ENCODE measurements at places on chromosomes 7 and 10.

DNA sequence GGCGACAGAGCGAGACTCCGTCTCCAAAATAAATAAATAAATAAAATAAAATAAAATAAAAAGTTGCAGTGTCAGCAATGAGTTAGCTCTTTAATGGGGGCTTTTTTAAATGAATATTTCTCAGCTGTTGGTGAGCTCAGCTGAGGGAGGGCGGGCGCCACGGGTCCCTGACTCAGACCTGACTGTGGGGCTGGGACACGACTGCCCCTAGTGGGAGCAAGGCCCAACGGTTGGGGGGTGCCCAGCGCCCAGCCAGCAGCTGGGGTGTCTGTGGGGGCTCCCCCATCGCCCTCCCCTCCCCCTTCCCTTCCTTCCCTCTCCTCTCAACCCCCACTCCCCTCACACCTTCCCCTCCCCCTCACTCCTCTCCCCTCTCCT is 46.6 kb downstream of the PWWP2B start:
- DNase-seq: no peak

DNA sequence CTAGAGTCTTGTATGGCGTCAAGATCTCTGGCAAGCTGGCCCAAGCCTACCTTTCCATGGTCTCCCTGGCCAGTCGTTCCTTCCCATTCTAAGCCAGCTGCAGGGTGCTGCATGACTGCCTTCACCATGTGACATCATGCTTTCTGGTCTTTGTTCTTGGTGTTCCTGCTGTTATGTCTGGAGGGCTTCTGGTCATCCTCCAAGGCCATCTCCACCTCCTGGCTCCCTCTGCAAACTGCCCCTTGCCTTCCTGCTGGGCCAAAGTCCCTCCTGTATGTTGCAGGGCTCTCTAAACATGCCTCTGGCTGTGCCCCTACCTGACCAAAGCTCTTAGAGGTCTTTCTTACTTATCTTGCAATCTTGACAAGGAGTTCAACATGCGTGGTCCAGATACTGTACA is 44.4 kb upstream of the SHH start:
- DNase-seq: no peak

GRCh38 chr10:43120929-43121314 is 17.3 kb upstream of the CSGALNACT2 start:
- peak; percentile 57 for DNase-seq

DNA sequence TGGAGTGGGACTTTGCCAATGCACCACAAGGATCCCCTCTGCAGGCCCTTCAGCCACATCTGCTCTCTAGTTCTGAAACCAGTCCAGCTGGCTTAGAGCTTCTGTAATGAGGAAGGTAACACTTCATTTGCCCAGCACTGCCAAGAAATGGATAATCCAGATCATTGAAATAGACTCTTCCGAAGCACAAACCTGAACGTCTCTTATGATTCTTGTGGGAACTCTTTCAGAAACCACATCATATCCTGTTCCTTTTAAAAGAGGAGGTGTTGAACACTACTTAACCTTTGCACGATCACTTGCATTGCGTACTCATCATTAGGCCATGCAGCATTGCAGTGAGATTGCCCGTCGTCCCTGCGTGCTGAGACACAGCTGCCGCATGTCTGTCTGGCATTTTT is 25.8 kb upstream of the PLPP4 start:
- peak; percentile 42 for DNase-seq

DNA sequence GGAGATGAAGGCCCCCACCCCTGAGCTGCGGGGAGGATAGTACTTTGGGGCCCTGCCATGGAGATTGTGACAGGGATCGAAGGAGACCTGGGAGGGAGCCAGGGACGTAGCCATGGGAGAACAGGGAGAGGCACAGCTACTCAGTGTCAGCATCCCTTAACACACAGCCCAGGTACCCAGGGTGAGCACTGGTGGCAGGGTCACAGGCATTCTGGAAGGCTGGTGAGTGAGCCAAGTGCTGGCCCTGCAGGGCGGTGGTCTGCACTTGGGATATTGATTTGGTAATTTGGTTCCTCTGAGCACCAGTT is 39.8 kb downstream of the VWA2 start:
- DNase-seq: no peak

GRCh38 chr10:33337326-33337957 is 3.0 kb upstream of the NRP1 start:
- peak; percentile 54 for DNase-seq

GRCh38 chr7:27173511-27173955 is 587 bp downstream of the HOXA10 start:
- peak; percentile 53 for DNase-seq

DNA sequence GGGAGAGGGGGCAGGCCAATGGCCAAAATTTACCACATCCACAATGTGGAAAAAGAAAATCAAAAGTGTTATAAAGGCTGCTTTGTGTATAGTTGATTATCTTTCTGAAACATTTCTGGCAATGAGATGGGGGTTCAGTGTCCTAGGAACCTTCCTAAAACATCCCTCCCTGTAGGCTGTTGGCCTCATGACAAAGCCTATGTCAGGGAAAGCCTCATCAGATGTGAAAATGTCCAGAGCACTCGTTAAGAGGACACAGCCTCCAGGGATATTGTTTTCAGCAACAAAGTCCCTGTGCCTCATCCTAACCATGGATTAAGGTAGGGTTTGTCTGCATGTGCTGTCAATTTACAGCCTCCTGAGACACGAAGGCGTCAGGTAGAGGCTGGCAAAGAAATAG is 17.0 kb downstream of the SUN3 start:
- no peak for DNase-seq

DNA sequence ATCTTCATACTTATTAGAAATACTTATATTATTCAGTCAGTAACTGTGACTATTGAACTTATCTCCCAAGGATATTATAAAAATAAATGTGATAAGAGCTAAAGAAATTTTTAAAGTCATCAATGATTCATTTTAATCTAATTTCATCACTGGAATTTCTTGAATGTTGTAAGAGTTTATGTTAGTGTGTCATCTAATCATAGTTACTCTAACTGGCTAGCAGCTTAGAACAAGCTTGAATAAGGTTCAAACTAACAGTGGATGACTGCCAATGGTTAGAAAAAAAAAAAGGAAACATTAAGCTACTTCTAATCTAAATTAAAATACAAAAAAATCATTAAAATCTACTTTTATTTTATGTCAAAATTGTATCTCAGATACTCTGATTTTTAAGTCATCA is 1066.3 kb downstream of the CNTNAP2 start:
- no peak for DNase-seq

DNA sequence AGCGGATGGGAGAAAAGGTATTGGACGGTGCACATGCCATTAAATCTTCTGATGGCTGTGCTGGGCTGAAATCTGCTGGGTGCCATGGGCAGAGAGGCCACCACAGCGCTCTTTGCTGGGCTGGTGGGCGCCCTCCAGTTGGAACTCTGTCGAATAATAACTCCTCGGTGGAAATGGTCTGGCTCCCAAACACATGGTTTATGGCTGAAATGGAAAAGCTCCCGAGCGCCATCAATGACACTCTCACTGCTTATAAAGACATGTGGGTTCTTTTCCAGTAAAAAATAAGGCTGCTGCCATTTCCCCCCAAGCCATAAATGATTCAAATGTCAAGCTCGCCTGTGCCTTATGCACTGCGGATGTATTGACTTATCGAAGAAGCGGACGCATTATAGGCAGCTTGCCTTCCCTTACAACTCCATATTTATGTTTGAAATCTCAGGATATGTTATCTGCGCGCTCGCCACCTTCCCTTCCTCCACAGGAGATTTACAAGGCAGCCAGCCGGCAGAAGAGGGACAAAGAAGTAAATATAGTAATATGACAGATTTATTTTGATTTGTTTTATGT is 239.0 kb upstream of the MKI67 start:
- peak; percentile 47 for DNase-seq

DNA sequence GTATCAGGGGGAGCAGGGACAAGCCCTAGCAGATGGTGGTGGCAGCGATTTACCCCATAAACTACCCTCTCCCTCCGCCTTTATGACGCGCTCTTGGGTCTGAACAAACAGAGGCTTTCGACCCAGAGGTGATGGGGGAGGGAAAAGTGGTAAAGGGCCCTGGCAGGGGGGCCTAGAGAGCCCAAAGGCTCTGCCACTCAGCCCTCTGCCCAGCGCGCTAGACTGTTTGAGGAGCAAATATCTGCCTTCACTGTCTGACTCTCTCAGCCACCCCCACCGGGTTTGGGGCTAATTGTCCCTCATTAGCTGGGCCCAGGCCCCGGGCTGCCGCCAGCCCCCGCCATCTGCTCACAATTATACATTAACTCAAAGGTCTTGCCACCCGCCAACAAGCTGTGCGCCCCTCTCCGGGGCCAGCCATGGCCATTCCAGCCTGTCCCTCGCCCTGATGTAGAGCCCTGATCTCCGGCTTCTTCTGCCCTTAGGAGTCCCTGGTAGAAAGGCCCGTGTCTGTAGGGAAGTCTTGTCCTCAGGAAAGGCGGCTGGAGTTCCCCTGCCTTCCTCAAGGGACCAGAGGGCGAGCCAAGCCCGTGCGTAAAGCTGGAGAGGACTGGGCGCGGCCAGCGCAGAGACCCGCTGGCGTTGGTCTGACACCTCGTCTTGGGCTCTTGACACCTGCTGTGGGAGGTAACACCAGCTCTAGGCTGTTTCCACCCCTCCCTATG is 1.9 kb upstream of the PAX4 start:
- no peak for DNase-seq

- no peak for DNase-seq
Observed at GRCh38 chr10:96618653-96619052, 31.8 kb upstream of the TM9SF3 start.

- no peak for DNase-seq
Observed at GRCh38 chr10:28359334-28359733, 56.5 kb upstream of the MPP7 start.

- no peak for DNase-seq
Observed at GRCh38 chr10:131850383-131850870, 50.4 kb upstream of the PPP2R2D start.

DNA sequence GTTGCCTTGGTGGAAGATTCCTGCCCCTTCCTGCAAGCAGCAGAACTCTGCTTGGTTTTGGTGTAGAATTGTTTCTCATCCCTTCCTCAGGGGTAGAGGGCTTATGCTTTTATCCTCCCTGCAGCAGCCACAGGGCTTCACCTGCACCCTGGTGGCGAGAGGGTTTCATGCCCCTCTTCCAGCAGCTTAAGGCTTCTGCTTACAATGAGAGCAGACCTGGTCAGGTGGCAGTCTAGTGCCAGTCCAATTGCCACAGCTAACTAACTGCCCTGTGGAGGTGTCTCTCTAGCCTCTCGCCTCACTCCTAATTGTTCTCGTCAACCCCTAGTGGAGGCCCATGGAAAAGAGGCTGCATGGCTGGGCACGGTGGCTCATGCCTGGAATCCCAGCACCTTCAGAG is 19.3 kb downstream of the ACBD7 start:
- DNase-seq: no peak

- no peak for DNase-seq
Observed at GRCh38 chr10:5665373-5666007, 905 bp downstream of the ASB13 start.

GRCh38 chr10:30701451-30702173 is 72.1 kb upstream of the LYZL2 start:
- peak; percentile 46 for DNase-seq

- DNase-seq: no peak
Observed at GRCh38 chr7:75739796-75740672, 1.3 kb upstream of the HIP1 start.

DNA sequence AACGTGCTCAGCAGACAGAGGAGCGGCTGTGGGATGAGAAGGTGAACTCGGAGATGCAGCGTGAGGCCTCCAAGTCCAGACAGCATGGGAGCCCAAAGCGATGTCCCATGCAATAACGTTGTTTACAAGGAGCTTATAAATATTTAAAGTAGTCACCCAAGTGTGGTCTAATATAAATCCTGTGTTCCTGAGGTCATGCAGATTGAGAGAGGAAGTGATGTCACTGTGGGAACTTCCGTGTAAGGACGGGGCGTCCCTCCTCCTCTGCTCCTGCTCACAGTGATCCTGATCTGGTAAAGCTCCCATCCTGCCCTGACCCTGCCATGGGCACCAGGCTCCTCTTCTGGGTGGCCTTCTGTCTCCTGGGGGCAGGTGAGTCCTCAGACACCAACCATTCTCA is 94.7 kb upstream of the PRSS58 start:
- no peak for DNase-seq

DNA sequence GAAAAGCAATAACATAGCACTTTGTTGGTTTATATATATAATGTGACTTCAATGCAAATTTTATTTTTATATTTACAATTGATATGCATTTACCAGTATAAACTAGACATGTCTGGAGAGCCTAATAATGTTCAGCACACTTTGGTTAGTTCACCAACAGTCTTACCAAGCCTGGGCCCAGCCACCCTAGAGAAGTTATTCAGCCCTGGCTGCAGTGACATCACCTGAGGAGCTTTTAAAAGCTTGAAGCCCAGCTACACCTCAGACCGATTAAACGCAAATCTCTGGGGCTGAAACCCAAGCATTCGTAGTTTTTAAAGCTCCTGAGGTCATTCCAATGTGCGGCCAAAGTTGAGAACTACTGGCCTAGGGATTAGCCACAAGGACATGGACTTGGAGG is 155.0 kb upstream of the LANCL2 start:
- no peak for DNase-seq

DNA sequence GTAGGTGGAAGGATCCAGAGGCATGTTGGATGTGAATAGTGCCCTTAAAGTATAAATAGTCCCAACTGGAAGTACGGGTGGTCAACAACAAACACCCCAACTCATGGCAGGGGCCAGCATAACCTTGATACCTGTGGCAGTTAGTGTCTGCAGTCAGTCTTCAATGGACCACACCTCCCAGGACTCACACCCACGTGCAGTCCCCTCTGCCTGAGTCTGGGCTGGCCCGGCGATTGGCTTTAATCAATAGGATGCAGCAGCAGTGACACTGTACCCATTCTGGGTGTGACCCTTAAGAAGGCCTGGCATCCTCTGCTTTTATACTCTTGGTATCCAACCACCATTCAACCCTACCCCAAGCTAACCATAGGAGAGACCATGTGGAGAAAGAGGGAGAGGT is 18.6 kb downstream of the DRGX start:
- no peak for DNase-seq

- no peak for DNase-seq
Observed at GRCh38 chr7:33921216-33921938, 16.0 kb downstream of the BMPER start.

- no peak for DNase-seq
Observed at GRCh38 chr10:65861249-65861648, 1064.6 kb upstream of the LRRTM3 start.

- no peak for DNase-seq
Observed at GRCh38 chr7:102432442-102433218, 745 bp upstream of the ORAI2 start.

GRCh38 chr7:128873234-128873633 is 10.6 kb downstream of the ATP6V1F start:
- no peak for DNase-seq

DNA sequence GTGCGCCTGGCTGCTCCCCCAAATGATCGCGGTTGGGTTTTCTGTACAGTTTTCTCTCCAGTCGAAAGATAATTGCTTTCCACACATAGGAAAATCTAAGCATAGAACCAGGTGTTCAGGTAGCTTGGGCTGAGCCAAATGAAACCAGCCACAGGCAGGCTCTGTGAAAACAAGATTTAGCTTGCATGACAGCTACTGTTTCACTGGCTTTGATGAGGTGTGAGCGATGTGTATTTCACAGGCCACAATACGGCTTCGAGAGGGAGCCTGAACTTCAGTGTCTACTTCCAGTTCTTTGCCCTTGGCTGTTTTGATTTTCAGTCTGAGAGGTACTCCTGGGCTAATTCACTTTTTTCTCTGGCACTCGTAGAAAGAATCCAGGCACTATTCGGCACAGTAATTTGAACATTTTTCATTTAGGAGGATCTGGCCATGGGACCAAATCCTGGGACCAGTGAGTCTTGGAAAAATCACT is 110.5 kb downstream of the JCAD start:
- peak; percentile 68 for DNase-seq
